SK-N-SH treated with all-trans-retinoic acid at 6 μM for 48 hours (cell line): ENCODE measurements at places on chromosomes 5 and 9.
A peak's percentile ranks its signal among the peaks of the same experiment; 100 is the strongest.

DNA sequence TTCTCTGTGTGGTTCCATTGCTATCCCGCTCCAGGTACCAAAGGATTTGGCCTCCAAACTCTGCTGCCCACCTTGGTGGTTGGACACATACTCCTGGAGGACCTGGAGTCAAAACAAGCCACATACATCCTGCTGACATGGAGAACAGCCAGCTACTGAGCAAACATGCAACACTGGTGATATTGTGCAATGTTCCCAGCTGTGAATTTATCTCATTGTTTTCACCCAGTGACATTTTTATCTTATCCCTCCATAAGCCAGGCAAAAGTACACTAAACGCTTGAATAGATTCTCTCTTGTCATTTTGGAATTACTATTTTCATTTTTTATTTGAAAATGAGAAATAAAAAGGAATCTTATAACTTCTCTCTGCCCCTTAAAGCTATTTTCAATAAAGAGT lies 11.1 kb upstream of the CTSL start:
- no peak for ATAC-seq

DNA sequence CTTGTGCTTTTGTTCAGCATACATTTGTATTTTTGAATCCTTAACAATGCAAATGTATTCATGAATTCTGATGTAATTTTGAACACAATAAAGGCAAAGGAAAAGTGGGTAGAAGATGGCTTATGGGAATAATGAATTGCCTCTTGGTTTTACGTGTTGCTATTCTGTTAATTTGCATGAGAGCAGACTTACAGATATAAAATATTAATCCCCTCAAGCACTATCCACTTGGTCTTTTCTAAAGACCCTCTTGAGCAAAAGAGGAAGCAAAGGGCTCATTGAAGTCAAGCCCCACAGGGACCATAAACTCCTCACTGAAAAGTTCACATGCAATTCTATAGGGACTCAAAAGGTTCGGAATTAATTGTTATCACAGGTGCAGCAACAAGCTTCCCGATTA lies 51.9 kb downstream of the OSTF1 start:
- ATAC-seq, result no peak

DNA sequence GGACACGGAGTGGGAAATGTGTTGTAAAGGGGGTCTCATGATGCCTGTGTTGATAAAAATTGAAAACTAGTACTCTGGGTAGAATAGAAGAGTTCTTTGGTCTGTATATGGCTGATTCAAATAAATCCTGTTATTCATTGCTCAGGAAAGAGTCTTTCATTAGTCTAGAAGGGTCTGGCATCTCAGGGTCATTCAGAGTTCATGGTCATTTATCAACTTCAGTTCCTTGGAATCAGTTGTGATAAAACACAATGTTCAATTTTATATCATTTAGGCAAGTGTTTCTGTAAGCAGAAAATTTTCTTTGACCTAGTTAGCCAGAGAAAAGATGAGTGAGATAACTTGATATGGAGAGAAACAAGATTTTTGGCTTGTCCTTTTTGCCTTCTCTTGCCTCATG lies 36.3 kb downstream of the SPATA31D1 start:
- ATAC-seq, result no peak; the same call in 2 of the 3 replicates

DNA sequence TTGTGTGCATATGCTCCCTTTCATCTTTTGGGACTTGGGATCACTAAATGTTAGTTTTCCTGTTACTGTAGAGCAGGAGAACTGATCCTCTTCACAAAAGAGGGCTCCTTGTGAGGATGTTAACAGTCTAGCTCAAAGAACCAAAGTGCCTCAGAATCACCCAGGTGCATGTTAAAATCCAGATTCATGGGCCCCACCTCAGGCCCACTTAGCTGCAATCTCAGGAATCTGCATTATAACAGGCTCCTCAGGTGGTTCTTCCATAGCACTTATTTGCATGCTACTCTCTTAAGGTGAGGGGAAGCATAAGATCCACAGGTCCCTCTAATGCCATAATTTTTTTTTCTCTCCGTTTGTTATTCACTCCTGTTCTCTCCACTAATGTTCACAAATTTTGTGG lies 14.8 kb upstream of the MEF2C start:
- no peak for ATAC-seq

DNA sequence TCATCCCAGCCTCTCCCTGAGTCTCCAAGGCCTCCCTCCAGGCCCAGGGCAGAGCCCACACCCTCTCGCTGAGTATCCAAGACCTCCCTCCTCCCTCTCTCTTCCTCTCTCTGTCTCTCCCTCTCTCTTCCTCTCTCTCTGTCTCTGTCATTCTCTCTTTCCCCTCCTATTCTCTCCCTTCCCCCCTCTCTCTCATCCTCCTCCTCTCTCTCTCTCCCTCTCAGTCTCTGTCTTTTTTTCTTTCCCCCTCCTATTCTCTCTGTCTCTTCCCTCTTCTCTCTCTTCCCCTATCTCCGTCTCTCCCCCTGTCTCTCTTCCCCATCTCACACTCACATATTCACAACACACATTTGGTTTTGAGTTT lies 8.1 kb downstream of the SLC6A19 start:
- ATAC-seq, result no peak; the same call in 2 of the 3 replicates

GRCh38 chr9:94166976-94167346 lies 82.7 kb downstream of the PTPDC1 start:
- peak; percentile 41 for ATAC-seq

- peak; percentile 9; the same call in 2 of the 3 replicates for ATAC-seq
Measured at GRCh38 chr5:17192191-17192590, 25.2 kb upstream of the BASP1 start.

DNA sequence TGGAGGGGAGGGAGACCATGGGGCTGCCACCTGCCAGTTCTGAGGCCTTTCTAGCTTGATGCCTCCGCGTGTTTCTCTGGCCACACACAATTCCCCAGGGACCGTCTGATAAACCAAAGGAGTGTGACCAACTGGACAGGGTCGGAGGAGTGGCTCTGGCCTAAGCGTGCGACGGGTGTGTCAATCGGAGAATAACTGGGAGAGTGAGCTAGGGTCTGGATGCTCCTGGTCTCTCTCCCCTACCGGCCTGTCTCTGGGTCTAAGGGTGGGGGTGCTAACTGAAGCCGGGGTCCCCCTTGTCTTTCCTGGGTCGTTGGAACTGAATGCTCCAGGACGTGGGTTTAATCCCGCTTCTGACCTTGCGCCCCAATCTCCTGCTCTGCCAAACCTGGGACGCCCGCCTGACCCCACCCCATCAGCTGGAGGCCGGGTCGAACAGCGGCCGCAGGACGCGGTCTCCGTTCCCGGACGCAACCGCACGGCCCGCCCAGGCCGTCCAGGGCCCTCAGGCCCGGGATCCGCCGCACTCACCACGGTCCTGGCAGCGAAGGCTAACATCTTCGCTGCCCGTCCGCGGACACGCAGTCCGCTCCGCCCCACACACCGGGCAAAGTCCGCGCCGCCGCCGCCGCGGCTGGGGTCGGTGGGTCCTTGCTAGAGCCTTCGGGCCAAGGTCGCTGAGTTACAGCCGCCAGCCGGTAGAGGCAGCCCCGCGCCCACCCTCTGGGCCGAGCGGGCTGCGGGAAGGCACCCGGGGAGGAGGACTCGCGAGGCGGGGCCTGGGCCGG lies 447 bp downstream of the CRAT start:
- peak; percentile 50 for ATAC-seq

GRCh38 chr5:156093024-156093423 lies 233.9 kb upstream of the SGCD start:
- no peak for ATAC-seq

GRCh38 chr9:110971234-110971633 lies 67.0 kb downstream of the LPAR1 start:
- no peak for ATAC-seq

DNA sequence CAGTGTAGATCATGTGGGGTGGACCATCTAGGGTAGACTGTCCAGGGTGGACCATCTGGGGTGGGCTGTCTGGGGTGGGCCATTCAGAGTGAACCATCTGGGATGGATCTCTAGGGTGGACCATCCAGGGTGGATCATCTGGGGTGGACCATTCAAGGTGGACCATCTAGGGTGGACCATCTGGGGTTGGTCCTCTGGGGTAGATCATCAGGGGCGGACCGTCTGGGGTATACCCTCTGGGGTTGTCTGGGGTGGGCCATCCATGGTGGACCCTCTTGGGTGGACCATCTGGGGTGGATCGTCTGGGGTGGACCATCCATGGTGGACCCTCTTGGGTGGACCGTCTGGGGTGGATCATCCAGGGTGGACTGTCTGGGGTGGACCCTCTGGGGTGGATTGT lies 64.3 kb downstream of the KCNT1 start:
- no peak for ATAC-seq

DNA sequence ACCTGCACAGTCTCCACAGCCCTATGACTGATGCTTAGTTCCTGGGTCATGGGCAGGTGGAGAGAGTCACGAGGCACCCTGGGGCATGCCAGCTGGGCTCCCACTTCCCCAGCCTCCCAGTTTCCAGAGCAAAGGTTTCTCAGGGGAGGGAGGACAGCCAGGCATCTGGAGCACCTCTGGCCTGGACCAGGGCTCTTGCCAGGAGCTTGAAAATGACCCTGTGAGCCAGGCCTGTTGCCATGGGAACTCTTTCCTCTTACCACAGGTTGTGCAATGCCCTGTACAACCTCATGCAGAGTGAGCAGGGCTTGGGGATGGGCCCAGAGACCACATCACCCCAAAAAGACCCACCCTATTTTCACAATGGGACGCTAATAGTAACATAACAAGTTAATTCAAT lies 113.1 kb downstream of the PSD2 start:
- ATAC-seq, result no peak

DNA sequence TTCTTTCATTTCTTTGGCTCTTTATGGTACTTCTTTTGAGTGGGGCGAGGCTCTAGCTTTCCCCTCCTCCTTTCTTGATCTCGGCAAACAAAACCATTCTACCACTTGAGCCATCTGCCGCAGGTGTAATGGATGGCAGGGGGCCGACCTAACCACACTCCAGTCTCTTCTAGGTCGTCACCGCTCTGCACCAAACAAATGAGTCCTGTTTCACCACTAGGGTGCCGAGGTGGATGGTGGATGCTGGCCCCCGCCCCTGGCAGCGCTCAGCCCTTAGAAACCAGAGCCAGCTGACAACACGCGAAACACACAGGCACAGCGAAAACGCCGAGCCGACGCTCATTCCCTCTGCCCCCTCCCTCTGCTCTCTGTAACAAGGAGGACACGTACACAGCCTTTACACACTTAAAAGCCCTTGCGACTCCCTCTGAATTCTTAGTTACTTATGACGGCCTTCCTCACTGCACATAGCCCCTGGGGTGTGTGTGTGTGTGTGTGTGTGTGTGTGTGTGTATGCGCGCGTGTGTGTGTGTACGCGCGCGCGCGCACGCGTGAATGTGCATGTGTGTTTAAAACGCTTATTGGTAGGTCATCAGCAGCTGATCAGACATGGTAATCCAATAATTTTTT lies 199.4 kb downstream of the MEF2C start:
- ATAC-seq, result peak; percentile 42

DNA sequence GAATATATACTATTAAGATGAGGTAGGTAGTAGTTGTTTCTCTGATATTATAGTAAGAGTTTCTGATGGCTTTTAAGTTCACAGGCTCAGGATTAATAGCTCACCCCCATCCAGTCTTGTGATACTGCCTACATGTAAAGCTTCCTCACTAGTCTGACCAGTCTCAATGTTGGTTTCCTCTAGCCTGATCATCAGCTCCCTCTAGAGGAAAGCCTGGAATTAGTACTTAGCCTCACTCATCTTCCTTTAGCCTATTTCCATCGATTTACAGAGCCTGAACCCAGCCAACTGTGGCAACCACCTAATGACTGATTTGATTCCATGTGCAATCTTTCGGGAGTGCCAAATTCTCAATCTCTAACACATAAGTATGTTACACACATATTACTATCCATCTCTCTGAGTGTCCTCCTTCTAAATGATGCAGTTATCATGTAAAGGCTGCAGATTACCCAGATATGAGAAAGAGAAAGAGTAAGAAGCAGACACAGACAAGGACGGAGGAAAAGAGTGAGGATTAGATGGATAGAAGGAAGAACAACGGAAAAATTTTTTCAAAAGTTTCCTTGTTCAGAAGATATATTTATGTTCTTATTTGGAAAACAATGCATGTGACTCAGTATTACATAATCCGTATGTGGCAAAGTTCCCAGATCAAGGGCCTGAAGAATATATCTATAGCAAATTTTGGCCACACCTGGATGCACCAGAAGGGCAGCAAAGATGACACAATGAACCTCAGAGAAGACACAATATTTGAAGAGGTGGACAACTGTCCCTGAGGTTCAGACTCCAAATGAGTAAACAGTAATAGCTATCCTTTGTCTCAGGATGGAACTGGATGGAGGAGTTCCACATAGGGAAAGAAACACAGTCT lies 333.7 kb downstream of the ELAVL2 start:
- peak; percentile 68; the same call in 2 of the 3 replicates for ATAC-seq

DNA sequence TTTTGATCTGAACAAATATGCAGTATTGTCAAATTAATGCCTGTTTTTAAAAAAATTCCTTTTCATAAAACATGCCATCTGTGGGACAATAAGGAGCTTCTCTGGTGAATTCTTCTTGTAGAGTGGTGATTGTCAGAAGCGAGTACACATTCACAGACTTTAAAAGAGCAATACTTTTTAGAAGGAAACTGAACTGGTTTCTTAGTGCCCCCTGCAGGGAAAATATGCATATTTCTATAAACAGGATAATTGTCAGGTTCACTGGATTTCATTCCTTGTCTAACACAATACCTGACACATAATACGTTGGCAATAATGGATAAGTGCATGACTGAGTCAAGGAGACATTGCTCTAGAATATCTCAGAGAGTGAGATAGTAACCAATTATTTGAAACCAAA lies 133.7 kb downstream of the KIF4B start:
- ATAC-seq, result no peak
